Stimulated activated CD8-positive, alpha-beta memory T cell treated with anti-CD3 and anti-CD28 coated beads, Interleukin-12 subunit alpha, Interleukin-12 subunit beta, amount 100 ng/mL, for 1 hour (primary cell): ENCODE measurements at places on chromosomes 2 and 18.

DNA sequence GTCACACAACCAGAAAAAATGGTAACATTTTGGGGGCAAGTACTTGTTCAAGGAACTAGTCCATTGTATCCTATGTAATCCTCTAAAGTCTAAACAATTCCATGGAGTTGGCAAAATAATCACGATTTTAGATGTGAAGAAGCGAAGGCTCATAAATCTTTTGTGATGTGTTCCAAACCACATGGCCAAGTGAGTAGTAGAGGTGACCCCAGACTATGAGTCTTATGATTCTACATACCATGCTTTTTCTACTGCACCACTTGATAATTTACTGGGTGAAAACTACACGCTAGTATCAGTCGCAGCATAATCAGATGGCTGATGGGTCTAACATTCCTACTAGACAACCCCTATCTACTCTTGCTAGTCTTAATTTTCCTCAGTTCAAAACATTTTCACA lies 371.4 kb downstream of the OSR1 start:
- DNase-seq = no peak

GRCh38 chr2:39153312-39153711 lies 32.5 kb upstream of the SOS1 start:
- DNase-seq = no peak

DNA sequence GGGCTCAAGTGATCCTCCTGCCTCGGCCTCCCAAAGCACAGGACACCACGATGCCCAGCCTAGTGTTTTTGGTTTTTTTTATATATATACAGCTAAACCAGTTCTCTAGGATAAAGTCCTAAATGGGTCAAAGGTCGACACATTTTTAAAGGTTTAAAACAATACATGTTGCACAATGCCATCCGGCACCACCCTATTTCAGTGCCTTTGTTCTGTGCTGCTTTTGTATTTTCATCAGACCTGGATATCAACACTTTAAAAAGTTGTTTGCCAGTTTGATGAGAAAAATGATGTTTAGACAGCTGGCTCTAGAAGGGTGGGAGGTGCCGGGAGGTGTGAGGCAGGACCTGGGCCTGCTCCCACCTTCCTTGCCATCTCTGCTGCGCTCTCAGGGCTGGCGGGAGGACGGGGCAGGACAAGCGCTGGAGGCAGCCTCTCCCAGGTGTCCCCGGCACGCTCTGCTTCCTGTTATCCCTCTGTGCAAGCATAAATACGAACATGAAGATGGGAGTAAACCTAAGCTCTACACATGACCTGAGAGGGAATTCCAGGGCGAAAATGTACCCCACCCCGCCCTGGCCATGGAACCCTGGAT lies 103.7 kb downstream of the HS6ST1 start:
- no peak for DNase-seq

DNA sequence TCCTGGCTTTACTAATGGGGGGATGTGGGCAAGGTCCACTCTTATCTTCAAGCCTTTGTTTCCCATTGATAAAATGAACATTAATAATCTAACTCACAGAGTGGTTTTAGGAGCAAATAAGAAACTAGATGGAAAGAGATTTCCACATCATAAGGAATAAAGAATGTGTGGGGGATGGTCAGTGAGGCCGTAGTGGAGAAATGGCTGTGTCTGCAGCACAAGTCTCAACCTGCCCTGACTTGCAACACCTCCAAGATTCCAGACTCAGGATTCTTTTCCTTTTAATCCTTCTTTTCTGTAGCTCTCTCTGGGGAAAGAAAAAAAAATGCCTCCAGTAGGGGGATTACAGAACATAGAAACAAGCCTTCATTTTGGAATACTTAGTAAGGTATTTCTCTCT lies 124.2 kb upstream of the MEX3C start:
- DNase-seq = no peak
